Stimulated activated CD4-positive, alpha-beta T cell treated with anti-CD3 and anti-CD28 coated beads, Interleukin-12 subunit alpha, Interleukin-12 subunit beta, amount 100 ng/mL, for 24 hours (primary cell): ENCODE measurements at places on chromosomes 16 and 17.

GRCh38 chr17:64399071-64399766 is 8.6 kb upstream of the PECAM1 start:
- DNase-seq = no peak

DNA sequence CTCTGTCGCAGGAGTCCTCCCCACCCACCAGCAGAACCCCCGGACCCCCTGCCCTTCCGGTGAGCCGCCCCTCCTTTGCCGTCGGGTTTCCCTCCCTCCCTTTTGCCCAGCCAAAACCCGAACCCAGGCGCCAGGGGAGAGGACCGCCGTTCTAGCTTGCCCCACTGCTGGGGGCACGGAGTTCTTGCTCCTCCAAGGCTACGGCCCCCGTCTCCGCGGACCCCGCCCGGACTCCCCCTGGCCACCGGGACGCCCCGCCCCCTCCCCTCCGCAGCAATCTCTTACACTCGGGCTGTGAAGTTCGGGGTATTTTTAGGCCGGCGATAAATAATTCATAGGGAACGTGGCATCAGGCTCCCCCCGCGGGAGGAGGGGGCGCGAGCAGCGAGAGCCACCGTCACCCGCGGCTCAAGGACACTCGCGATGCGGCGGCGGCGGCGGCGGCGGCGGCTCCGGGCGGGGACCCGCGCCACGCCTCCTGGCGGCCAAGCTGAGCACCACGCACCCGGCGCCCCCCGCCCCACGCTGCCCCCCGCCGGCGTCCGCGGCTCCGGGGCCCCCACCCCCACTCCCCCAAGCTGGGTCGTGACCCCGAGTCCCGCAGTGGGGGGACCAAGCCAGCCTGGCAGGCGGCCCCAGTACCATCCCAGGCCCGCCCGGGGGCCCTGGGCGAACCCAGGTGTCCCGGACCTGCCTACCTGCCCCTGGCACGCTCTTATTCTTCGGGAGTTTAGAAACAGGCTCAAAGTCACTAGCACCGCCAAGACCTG is at the start of gene GRIN2C:
Gene GRIN2C (minus strand): TSS at position 427 of the 770 bp plus-strand sequence. CDS start 4,793 bp downstream, outside the sequence.
- no peak for DNase-seq

- DNase-seq = no peak
These were observed 12.2 kb upstream of the LPCAT2 start for GRCh38 chr16:55496509-55497145.

- no peak for DNase-seq
These were observed 14.5 kb downstream of the RHBDL3 start for GRCh38 chr17:32279891-32280716.

DNA sequence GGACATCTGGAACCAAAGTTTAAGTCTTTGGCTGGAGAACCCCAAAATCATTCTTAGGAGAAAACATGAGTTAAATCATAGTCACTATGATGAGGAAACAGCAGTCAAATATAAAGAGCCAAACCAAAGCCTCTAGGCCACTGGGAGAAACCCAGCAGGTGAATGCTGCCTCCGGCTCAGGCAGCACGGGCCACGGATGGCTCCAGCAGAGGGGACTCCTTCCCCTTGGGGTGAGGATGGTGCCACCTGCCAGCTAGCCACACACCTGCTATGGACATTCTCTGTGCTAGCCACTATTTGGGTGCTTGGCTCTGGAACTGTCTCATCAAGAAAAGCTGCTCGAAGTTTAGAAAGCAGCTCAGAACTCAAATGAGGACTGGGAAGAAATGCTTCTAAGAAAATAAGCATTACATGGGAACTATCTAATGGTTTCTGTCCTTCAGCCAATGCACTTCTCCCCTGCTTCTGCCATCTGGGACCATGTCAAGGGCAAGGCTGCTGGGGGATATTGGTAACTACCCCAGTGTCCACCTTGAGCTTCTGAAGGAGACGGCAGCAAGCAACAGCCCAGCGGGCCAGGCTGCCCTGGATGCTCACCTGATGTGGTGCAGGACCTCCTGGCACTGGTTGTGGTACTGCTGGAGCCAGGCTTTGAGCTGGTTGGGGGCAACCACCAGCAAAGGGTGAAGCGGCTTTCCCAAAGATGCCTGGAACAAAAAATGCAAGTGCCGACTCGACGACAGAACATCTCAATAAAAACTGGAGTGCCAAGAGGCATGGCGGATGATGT is 22.5 kb downstream of the ELAC2 start:
- no peak for DNase-seq

- no peak for DNase-seq
These were observed 61.6 kb downstream of the RGS9 start for GRCh38 chr17:65198653-65199382.

DNA sequence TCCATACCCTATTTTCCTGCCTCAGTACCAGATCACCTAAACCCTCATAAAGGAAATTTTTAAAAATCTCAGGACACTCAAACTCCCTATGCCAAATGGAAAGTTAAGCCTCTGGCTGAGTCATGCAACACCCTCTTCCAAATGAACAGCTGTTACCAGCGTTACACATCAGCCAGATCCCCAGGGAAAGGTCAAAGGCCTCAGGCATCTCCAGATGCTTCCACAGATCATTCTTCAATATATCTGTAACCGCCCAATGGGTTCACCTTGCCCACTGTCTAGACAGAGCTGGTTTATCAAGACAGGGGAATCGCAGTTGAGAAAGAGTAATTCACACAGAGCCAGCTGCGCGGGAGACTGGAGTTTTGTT is 29.1 kb upstream of the SHCBP1 start:
- no peak for DNase-seq

DNA sequence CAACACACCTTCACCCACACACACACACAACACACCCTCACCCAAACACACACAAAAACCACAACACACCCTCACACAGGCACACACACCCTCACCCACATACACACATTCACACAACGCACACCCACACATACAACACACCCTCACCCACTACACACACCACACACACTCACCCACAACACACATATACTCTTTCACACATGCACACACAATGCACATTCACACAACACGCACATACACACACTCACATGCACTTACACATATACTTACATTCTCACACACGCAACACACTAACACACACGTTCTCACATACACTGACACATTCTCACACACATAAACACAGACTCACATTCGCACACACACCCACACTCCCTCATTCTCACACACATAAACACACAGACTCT is 3.8 kb downstream of the ASGR1 start:
- DNase-seq = no peak

DNA sequence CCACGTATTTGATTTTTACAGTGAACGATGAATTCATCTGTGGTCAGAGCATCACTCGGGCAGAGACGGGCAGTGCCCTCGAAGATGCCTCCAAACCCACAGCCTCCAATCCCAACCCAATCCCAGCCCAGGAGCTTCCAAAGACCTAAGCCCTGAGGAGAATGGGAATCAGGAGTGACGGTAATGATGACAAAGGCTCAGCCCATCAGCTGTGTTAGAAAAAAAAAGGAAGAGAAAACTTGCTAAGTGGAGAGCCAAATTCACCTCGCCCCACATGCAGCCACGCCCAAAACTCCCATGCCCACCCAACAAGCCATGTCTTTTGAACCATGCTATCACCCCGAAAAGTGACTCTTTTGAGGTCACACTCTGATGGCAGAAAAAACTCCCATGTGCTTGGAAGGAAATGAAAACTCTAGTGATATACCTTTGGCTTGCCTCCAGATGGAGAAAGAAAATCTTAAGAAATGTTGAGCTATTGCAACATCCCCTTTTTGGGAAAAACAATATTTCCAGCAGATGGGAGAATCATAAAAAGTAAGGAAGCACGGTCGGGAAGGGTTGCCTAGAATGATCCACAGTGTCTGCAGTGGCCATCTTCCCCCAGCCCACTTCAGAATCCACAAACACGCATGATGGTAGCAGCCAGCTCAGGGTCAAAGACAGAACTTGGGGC is 37.7 kb downstream of the XYLT1 start:
- DNase-seq = no peak

GRCh38 chr17:3894911-3895343 is 2.1 kb upstream of the CAMKK1 start:
- DNase-seq = no peak

- no peak for DNase-seq
These were observed 46.6 kb downstream of the HOXB1 start for GRCh38 chr17:48484256-48484655.

DNA sequence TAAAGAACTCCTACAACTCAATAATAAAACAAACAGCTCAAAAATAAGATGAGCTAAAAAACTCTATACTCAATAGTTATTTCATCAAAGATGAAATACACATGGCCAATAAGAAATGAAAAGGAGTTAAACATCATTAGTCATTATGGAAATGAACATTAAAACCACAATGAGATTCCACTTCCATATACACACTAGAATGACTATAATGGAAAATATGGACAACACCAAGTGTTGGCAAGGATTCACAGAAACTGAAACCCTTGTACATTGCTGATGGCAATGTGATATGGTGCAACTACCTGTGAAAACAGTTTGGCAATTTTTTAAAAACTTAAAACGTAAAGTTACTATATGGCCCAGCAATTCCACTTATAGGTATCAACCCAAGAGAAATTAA is 91.4 kb downstream of the GRIN2A start:
- DNase-seq = no peak

GRCh38 chr16:12094537-12095265 is 118.2 kb downstream of the SNX29 start:
- no peak for DNase-seq

- DNase-seq = no peak
These were observed 60.6 kb downstream of the BEAN1 start for GRCh38 chr16:66487580-66488275.

GRCh38 chr16:58040496-58040846 is 14.9 kb downstream of the MMP15 start:
- no peak for DNase-seq

GRCh38 chr17:19945009-19945626 is 32.5 kb downstream of the AKAP10 start:
- no peak for DNase-seq

- no peak for DNase-seq
These were observed 51.7 kb downstream of the ARHGAP27 start for GRCh38 chr17:45380991-45381390.

GRCh38 chr16:79593754-79594153 is 6.8 kb downstream of the MAF start:
- no peak for DNase-seq

DNA sequence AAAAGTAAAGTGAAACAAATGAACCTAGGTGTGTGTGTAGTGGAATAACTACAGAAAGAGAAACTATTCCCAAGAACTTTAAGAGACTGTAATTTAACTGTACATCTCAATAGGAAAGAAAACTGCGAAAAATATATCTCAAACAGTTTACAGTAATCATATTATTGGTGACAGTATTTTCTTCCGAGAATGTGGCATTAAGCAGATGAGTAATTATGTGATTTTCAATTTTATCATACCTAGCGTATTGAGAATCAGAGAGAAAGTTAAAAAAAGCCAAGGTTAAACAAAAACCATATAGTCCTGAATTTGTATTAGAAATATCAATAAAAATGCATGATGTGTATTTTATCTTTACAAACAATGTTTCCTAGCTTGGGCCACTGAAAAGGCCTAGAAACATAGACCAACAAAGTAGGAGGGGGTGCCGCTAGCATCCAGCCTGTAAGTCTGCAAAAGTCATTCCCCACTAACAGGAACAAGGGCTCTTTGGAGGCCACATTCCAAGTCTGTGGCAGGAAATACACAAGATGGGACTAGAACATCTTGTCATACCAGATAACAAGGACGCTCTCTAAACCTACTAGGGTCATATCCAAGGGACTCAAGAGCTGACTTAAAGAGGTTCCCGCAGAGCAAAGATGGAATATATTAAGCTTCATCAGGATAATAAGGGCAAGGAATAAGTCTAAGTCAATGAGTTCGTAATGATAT is 20.5 kb downstream of the RNF157 start:
- DNase-seq = no peak

DNA sequence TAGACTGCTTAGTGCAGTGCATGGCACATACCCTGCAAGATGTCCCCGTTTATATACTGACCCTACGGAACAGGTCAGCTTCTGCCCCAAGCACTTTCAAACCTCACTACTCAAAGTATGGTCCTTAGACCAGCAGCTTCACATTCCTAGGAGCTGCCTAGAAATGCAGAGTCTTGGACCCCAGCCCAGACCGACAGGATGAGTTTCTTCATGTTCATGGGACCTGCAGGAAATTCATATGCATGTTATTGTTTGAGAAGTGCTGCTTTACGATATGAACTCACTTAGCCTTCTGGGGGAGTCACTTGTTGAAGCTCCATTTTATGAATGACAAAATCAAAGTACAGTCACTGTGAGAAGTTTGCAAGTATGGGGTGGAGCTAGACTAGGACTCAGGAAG is 82.6 kb downstream of the DYNLRB2 start:
- DNase-seq = no peak

GRCh38 chr16:53966821-53967571 is 263.0 kb downstream of the FTO start:
- DNase-seq = no peak

GRCh38 chr16:8760021-8760420 is 37.4 kb downstream of the TMEM186 start:
- DNase-seq = no peak

- DNase-seq = no peak
These were observed 12.6 kb upstream of the RPL38 start for GRCh38 chr17:74190807-74191406.

- DNase-seq = no peak
These were observed 593.1 kb upstream of the CDH5 start for GRCh38 chr16:65773301-65773874.

GRCh38 chr17:72297326-72298115 is 176.7 kb downstream of the SOX9 start:
- no peak for DNase-seq

- DNase-seq = no peak
These were observed 44.9 kb upstream of the POLR3E start for GRCh38 chr16:22252317-22252716.

GRCh38 chr17:56761387-56761786 is 72.3 kb downstream of the C17orf67 start:
- DNase-seq = no peak

DNA sequence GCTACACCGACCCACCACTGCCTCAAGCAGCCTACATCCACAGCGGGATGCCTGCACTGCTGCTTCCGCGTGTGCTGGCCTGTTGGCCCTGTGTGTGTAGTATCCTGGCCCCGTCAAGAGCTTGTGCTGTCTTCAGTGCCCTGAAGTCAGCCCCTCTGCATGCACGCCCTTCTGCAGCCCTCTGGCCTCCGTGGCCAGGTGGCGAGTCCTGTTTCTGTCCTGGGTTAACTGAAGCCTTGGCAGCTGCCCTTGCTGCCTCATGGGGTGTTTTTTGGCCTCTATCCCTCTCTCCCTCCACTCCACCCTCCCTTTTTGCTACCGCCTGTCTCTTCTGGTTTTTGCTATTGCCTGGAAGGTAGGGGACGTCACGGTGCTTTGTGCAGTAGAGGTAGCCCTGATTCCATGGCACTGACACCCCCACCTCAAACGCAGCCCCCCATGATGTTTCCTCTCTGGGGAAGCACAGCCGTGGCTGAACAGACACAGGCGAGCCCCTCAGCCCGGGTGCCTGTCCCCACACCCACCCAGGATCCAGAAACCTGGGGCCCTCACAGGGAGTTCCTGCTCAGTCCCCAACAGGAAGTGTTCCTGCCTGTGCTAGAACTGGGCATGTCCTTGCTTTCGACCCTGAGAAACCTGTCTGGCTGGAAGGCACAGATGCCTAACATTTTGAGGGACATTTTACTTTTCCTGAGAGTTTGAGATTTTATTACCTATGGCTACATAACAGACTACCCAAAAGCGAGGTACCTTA is 18.8 kb upstream of the AMZ2 start:
- DNase-seq = no peak

- no peak for DNase-seq
These were observed 275.5 kb upstream of the N4BP1 start for GRCh38 chr16:48885471-48885870.

- no peak for DNase-seq
These were observed 46.5 kb upstream of the CPNE2 start for GRCh38 chr16:57045694-57046381.
